ENCODE measurements at places on chromosomes 7 and 10.

DNA sequence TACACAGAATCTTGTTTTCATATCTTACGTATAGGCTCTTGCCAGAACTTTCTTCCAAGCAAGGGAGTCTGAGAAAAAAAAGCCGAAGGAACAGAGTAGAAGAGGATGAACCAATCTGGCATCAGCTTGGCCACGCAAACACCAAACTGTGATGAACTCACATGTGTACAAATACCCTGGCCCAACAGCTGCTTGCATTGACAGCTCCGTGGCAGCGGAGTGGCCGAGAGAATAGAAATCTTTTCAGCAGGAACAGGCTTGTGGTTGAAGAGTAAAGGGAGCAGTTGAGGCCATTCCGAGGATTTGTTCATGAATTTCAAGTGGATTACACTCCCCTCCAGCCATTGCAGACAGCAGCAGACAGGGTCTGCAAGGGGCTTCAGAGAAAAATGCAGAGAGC, 173.8 kb upstream of the PLXNA4 start:
- DNase-seq: no peak

GRCh38 chr7:99394188-99394502, 14.3 kb downstream of the PDAP1 start:
- no peak for DNase-seq

DNA sequence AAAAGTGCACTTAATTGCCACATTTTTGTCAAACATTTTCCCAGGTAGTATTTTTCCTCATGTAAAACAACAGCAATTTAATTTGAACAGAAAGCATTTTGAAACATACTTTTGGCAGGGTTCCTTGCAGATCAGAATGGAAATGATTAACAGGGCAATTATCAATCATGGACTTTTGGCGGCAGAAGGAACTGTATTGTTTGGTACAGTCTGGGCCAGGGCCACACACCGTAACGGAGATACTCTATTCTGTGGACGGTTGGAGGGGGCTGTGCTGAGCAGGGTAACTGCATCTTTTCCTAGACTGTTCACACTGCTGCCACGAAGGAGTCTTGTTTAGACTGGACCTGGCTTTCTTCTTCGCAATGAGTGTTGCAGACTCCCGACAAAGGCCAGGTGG, 62.3 kb downstream of the EGFR start:
- DNase-seq: no peak

GRCh38 chr7:44122529-44122928, 819 bp downstream of the POLD2 start:
- no peak for DNase-seq

DNA sequence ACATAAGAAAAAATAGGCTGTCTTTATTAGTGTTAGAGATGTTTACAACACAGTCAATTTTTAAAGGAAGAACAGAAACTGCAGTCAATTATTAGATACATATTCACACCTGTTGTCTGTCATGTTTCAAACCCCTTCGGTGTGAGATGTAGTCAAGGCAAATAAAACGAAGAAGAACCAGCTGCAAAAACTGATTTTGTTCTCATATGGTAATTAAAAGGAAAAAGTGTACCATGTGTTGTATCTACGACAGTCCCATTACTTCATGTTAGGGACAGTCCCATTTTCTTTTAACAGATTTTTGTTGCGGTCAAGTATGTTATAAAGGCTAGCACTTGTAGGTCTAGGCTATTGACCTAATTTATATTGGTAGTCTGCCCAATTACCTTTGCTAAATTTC, 149.4 kb downstream of the LRRN3 start:
- DNase-seq: no peak

- DNase-seq: no peak
Measured at GRCh38 chr10:130340816-130341215, 204.6 kb downstream of the GLRX3 start.

DNA sequence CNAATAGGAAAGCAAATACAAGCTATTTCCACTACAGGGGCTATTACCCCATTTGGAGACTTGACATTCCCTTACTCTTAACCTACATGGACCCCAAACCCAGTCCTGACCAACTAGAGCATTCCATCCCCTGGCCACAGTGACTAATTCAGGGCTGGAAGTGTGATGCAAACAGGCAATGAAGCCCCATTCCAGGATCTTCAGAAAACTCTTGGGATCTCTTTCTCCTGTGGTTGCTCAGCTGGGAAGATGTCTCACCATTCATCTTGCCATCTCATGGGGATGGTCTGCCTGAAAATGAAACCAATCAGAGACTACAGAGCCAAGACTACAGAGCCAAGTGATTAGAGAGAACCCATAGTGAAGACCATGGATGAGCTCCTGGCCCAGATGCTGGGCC, 206.2 kb downstream of the ZNF365 start:
- DNase-seq: no peak

- DNase-seq: no peak
Measured at GRCh38 chr10:4265964-4266363, 481.0 kb upstream of the KLF6 start.

DNA sequence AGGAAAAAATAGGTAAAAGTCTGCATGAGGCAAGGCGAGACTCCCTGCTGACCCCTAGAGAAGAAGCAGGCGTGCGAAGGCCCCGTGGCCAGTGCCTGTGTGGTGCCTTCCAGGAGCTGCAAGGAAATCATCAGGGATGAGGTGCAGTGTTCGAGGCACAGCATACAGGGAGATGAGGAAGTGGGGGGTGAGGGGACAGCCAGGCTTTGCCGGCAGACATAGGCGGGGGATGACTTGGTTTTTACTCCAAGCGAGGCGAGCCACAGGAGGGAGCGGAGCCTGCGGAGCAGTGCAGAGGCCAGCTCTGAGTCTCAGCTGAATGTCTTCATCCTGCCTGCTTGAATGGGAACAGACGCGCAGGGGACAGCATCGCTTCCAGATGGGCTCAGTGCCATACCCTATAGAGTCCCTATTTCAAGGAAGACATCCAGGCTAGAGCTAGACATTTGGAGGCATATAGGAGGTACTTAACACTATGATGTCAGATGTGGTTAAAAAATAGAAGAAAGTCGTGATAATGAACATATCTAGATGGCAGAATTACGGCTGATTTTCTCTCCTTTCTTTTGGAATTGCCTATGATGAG, 49.5 kb downstream of the TCERG1L start:
- DNase-seq: no peak

GRCh38 chr7:24464861-24465260, 108.4 kb upstream of the PALS2 start:
- no peak for DNase-seq

DNA sequence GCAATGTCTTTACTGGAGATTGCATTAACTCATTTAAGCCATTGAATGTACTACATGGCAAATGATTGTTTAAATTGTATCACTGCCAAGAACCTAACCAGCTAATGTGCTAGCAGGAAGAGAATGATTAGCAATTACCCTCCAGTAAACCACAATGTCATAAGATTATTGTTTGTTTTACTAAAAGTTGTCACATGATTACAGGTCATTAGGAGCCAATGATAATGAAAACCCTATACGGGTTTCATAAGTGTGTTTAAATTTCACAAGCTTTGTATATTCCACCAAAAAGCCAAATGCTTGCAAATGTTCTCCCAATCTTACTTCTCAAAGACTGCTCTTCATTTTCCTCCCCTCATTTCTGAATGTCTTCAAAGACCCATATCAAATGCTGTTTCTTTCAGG, 76.5 kb upstream of the PPP1R3C start:
- no peak for DNase-seq

- no peak for DNase-seq
Measured at GRCh38 chr7:137081321-137082093, 213.1 kb downstream of the CHRM2 start.

- DNase-seq: no peak
Measured at GRCh38 chr10:76136961-76137360, 705.5 kb downstream of the LRMDA start.

GRCh38 chr7:68224041-68224741, 1227.6 kb downstream of the TYW1 start:
- no peak for DNase-seq

GRCh38 chr10:9898633-9899395, 1118.9 kb upstream of the CELF2 start:
- no peak for DNase-seq

GRCh38 chr10:18104223-18104872, 35.9 kb upstream of the CACNB2 start:
- DNase-seq: no peak

- no peak for DNase-seq
Measured at GRCh38 chr10:122461367-122461728, at the start of gene HTRA1. TSS of gene HTRA1 (plus strand) at chr10:122461553. CDS start at chr10:122461653, 100 bp downstream.

- no peak for DNase-seq
Measured at GRCh38 chr7:153920897-153921296, 131.3 kb upstream of the DPP6 start.

GRCh38 chr7:20374399-20374798, 43.7 kb downstream of the ITGB8 start:
- DNase-seq: no peak

DNA sequence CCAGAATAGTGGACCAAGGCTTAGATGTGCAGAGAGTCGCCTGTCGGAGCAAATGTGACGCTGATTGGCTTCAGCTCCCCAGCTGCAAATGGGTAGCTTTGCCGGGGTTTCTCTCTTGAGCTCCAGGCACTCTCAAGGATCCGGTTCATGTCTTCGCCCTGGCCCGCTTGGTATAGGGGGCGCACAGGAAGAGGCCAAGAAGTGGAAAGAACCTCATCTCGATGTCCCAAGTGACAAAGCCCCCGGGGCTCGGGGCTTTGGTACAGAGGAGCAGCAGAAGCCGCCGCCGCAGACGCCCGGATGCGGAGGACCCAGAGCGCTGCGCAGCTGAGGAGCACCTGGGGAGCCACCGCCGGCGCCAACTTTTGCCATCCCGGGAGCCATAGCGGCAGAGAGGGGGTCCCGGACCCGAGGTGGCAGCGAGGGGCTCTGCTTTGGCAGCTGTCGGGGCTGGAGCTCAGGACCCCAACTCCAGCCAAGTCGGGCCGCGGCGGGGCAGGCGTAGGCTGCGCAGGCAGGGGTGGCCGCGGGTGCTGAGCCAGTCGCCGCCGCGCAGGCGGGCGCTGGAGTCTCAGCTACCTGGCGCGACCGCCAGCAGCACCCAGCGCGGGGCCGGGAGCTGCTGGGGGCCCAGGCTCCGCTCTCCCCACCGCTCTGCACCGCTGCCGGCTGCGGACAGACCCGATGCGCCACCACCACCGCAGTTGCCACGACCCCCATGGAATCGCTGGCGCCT, 466.6 kb downstream of the XPNPEP1 start:
- DNase-seq: no peak

DNA sequence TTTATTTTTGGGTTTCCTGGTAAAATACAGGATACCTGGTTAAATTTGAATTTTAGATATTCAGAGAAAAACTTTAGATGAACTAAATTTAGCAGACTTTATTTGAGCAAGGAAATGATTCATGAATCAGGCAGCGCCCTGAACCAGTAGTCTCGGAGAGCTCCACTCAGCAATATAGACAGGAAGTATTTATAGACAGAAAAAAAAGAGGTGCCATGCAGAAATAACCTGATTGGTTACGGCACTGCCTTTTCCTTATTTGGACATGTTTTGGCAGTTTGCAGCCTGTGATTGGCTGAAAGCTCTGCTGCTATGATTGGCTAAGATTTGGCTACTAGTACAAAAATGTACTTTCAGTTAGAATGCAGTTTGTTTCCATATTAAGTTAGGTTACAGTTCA, 198.3 kb upstream of the DKK1 start:
- DNase-seq: no peak

GRCh38 chr7:35570937-35571336, 124.0 kb downstream of the HERPUD2 start:
- DNase-seq: no peak

DNA sequence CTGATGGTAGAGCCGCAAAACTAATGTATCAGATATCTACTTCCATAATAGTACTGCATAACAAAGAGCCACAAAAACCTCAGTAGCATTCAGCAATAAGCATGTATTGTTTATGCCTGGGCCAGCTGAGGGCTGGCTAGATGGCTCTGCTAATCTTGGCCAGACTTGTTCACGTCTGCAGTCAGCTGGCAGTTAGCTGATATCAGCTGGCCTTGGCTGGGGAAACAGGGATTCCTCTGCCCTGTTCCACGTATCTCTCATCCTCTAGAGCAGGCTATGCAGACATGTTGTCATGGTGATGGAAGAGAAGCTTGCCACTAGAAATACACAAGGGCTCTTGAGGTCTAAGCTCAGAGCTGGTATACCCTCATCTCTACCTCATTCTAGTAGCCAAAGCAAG, 62.9 kb downstream of the GRM8 start:
- DNase-seq: no peak

Measured in cerebellar nuclear complex (tissue), 1 donor.